Endothelial cell (in vitro differentiated cells): ENCODE measurements at places on chromosomes 6 and 20. TPM values are rescaled to one million over a fixed set of nuclear protein-coding genes. Genes with fewer than 3 reads are reported as not detected.
A peak's percentile ranks its signal among the peaks of the same experiment; 100 is the strongest.

DNA sequence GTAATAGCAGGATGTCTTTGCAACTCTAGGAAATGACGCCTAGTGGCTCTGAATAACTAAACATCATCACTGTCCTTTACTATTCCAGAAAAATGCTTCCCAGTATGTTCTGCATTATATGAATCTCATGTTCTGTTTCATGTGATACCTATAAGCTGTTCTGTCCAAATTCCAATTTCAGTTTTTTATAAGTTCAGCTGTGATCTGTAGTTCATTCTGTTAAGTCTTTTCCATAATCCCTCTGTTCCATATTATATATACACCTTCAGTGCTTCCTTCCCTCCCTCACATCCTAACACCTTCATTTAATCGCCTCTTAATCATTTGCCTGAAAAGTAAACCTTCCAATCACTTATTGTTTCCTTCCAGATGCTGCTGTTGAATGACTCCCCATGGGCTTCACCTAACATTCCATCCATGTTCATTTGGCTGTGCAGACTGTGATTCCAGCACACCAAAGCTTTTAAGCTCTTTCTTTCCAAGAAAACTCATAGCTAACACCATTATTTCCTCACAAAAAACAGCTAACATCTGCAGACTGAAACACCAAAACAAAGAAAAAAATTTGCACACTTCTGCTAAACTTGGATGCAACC is 18.6 kb downstream of the HMGCLL1 start:
- DNase-seq, result no peak

Gene RGS17
- total RNA-seq, result 12.0 TPM

GRCh38 chr6:47031656-47032055 is 10.5 kb downstream of the ADGRF1 start:
- no peak for DNase-seq

GRCh38 chr6:16688984-16689636 is 72.2 kb downstream of the ATXN1 start:
- DNase-seq, result no peak

Gene BPHL
- 35.4 TPM for total RNA-seq

Gene HRH3
- total RNA-seq, result not detected

GRCh38 chr20:1415667-1416468 is 23.0 kb upstream of the FKBP1A start:
- no peak for DNase-seq

DNA sequence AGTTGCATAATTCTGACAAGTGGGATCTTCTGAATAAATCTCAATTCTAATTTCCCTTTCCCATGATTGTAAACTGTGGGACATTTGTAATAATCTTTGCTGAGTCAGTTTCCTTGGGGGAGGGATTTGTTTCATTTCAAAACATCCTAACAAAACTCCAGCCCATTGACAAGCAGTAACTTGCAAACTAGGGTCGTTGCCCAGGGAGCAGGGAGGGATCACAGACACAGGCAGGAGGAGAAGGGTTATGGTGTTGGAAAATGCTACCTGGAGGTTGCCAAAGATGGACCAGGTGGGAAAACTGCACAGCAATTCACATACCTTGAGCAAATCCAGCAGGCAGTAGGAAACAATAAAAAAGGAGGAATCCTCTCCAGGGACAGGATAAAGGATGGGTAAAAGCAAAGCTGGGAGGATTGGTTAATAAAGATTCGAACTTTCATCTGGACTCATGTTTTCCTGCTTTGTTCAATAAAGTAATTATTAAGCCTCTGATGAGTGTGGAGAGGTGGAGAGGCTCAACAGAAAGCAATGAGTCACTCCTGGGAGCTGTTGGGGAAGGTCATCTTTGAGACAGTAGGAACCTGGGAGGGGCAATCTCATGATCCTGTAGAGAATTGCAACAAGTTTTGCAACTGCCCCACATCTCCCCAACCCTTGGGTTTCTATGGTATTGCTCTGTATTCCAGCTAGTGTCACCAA is 87.3 kb upstream of the AKIRIN2 start:
- DNase-seq, result no peak

DNA sequence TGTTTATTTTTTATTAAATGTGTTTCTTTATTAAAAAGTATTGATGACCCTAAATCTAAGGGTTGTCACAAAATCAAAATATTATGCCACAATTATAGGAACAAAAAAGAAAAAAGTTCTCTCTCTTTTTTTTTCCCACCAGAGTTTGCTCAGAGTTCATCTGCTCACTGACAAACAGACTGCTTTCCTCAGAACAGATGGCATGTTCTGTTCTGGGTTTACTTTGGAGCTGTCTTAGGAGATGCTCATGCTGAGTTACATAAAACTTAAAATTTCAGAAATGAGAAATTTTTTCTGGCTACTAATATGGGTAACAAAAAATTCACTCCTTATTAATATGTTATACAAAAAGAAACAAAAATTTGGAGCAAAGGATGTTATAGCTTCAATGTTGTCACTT is 30.3 kb downstream of the STK38 start:
- DNase-seq, result no peak

- no peak for DNase-seq
These were observed 98.0 kb downstream of the SNAP25 start for GRCh38 chr20:10316582-10316981.

DNA sequence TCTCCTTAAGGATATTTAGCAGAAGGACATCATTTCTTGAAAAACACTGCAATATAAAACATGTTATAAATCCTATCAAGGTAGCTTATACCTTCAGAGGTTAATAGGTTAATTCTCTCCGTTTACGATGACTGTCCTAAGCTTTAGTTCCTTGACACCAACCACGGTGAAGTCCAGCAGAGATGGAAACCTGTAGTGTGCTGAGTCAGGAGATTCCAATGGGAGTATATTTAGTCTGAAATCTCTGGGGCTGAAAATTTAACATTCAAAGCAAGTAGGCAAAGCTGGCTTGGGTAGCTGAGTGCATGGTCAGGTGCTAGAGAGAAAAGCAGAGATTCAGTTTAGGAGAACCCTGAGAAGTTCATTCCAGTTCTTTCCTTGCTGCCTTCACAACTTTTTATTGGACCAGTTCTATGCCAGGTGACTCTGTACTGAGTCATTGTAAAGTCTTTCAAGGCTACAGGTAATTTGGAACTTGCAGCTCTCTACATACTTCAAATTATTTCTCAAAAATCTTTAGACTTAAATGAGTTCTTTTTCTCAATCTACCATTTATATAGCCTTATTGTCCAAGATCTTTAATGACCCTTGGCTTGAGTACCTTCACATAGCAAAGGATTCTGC is 1009.4 kb upstream of the FLRT3 start:
- DNase-seq, result no peak

DNA sequence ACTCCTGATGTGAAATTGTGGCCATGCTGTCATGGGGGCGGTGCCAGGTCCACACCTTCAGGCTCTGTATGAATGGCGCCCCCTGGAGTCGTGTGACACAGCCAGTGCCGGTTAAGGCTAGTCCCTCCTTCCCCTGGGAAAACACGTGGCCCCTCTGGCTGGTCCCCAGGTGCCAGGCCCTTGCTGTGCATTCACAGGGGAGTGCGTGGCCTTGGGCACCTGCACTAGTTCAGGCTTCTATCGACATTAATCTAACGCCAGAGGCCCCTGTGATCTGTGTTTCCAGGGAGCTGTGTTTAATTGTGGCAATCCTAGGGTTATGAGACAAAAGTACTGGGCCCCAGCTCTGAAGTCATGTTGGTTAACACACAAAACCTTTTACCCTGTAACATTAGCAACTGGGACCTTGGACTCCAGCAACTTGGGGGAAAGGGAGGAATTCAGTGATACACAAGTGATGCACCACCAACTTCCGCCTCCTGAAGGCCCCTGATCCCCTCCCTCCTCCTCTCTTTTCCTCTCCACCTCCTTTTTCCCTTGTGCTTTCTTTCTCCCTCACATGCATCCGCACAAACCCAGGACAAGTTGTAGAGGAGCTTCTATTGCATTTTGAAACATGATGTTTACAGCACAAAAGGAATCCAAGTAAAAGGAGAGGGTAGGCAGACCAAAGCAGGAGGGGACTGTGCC is 74.0 kb downstream of the SSR1 start:
- DNase-seq, result peak; percentile 86

Gene EYA4
- 8.1 TPM for total RNA-seq

Gene SEL1L2
- not detected for total RNA-seq

Gene KIAA0408
- total RNA-seq, result 6.4 TPM

Gene TMEM217
- 5.4 TPM for total RNA-seq

GRCh38 chr20:53623454-53624211 is 30.0 kb upstream of the ZNF217 start:
- peak; percentile 45 for DNase-seq

- no peak for DNase-seq
These were observed 221.8 kb upstream of the FAM83B start for GRCh38 chr6:54624779-54625178.

DNA sequence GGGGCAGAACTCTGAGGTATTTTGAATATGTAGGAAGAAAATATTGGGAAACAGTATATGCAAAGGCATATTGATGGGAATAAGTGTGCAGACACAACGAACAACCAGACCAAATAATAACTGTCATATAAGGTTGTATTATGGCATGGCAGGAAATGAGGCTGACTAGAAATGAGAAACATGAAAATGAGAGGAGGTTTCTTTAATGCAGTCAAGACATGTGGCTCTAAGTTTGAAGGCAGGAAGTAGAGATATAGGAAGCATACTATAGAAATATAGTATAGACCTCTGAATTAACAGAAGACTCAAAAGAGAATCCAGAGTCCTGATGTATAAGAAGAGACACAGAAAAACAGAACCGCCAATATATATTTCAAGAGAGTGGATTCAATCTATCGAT is 459.7 kb upstream of the PTCHD4 start:
- DNase-seq, result no peak

DNA sequence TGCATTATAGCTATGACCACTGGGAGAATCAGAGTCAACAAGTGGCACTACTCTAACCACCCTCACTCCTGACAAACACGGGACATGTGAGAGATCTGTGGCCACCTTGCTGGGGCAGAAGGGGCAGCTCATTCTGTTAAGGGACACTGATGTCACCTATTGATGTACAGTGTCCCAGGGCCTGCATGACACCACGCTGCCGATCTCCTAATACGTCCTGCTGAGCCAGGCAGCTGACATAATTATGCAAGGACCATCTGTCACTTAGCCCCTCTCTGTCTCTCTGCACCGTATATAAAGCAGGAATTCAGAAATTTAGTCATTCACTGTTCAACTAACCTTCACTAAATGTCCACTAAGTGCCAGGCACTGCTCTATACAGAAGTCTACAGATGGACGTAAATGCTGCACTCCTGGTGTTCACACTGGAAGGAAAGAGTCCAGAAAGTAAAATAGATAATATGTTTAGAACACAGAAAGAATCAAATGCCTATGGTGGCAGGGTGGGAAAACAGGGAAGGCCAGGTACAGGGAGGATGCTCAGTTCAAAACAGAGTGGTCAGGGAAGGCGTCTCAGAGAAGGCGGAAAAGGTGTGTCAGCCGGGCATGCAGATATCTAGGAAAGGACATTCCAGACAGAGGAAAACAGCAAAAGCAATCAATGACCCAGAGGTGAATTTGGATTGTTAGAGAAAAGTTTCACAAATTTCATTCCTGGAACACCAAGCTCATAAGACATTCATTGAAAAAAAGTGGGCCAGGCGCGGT is 173.8 kb downstream of the ZNF217 start:
- no peak for DNase-seq

DNA sequence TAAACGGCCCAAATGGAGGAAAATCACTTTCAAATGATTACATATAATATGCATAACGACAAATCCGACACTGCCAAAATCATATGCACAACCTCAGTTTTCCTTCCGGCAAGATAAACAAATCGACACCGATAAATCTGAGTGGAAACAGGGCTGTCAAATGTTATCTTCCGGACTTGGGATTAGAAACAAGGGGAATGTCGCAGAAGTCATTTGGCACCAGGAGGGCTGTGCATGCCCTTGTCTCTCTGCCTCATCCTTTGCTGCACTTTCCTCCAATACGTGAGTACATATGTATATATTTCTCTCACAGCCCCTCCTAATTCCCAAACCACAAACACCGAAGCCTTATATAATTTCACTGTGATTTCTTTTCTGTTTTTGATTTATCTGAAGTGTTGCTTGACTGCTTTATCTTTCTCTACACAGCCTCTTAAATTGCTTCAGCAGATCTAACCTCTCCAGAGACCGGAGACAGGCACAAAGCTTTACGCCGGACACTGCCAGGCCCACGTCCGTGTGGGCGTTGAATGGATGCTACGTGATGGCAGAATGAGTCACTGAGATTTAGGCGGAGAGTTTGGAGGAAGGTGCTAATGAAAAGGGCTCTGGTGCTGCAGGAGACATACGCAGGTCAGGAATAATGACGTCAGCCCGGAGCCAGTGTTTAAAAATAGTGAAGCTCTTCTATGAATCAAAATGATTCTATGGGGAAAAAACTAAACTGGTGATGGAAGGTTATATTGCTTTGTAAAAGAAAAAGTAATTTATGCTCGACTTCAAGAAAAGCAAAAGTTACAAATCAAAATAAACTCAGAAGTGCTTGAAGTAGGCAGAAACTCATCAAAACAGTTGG is 21.0 kb upstream of the PRELID3B start:
- no peak for DNase-seq

DNA sequence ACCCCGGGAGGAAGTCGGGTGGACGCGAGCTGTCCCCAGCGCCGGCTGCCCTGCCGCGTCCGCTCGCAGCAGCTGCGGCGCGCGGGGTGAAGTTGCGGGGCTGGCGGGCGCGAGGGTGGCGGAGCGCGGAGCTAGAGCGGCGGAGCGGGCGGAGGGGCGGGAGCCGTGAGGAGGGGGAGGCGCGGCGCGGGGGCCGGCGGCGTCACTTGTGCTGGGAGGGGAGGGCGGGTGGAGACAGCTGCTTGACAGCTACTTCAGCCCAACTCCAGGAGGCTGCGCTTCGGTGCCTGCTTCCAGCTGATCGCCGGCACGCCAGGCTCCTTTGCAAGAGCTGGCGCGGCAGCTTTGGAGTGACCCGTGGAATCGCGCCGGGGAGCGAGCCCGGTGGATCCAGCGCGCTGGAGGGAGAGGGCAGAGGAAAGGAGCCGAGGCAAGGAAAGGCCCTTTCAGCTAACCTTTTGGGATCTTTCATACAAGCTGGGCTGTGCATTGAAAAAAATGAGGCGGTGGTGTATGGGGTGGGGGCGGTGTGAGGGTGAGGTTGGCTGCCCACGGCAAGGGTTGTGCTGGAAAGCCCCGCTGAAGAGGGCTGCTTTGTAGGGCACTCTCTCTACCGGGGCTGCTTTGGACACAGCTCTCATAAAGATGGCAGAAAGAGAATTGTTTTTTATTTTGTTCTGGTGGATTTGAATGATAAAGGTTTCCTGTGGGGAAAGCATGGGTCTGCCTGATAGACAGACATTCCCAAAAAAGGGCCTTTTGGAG is 24.6 kb downstream of the RIPOR2 start:
- DNase-seq, result peak; percentile 36

DNA sequence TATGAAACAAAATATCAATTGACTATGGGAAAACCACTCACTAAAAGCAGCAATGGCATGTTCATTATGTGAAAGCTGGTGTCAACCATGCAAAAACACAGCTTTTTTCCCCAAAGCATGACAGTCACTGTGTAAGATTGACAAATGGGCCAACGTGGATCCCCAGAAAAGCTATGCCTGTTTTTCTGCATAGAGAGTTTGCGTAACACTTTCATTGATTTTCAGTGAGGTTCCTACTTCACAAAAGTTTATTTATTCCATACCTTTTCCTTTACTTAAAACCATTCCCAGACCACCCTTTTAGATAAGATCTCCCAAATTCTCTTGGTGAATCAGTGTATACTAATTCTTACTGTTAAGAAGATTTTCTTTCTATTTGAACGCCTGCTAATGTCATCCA is 138.4 kb upstream of the GLP1R start:
- DNase-seq, result no peak

Gene MUCL3
- not detected for total RNA-seq

Gene WFDC2
- total RNA-seq, result 4.6 TPM

Gene DBNDD2
- 2.0 TPM for total RNA-seq
